ENCODE measurements at places on chromosomes 7 and 10.

DNA sequence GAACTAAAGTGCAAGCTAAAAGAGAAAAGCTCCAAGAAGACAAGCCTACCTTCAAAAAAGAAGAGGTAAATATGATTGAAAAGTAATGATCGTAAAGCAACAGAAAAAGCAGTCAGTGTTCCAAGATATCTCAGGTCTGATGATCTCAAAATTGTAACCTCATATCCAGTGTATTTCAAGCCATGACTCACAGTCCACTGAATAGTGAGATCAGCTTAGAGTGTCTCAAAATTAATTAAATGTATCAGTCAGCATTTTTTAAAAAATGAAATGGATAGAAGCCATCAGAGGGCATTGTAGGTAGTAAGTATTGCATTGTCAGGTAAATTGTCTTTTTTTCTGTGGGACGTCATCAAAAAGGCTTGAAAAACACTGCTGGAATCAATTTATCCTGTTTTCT lies 50.6 kb upstream of the AGBL3 start:
- DNase-seq: no peak

DNA sequence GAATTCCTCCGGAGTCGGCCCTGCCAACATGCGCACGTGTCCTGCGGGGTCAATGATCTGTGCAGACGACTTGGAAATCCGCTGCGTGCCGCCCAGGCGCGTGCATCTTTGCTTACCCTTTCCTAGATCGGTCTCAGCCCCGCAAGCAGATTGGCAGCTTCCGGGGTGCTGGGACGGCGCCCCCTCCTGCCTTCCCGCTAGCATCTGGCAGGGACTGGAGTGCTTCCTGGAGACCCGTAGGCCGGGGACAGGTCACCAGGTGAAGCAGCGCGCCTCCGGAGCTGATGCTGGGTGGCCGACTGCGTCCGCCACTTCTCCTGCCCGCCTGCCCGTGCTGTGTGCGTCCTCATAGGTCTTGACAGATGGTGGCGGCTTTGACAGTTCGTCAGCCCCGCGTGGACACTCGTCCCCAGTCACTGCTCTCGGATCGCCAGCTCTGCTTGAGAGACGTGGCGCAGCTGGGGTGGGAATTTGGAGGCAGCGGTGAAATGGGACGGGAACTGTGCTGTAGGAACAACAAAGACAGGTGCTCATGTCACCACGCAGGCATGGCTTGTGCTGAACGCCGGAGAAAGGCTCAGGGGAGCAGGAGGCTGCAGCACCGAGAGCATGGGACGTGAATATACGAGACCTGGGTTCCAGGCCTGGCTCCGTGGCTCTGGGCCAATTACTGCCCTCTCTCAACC lies 21.9 kb upstream of the KCNK18 start:
- no peak for DNase-seq

DNA sequence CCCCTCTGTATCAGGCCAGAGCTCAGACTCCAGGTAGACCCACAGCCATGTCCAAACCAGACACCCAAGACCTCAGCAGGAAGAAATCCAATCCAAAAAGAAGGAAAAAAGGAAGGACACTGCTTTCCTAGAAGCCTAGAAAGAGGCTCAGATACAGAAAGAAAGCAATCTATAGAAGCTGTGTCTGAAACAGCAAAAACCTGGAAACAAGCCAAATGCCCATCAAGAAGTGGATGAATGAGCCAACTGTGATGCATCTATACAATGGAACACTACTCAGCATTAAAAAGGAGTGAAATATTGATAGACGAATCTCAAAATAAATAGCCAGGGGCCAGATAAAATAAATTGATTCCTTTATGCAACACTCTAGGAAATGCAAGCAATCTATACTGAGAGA lies 31.6 kb downstream of the GRB10 start:
- no peak for DNase-seq

DNA sequence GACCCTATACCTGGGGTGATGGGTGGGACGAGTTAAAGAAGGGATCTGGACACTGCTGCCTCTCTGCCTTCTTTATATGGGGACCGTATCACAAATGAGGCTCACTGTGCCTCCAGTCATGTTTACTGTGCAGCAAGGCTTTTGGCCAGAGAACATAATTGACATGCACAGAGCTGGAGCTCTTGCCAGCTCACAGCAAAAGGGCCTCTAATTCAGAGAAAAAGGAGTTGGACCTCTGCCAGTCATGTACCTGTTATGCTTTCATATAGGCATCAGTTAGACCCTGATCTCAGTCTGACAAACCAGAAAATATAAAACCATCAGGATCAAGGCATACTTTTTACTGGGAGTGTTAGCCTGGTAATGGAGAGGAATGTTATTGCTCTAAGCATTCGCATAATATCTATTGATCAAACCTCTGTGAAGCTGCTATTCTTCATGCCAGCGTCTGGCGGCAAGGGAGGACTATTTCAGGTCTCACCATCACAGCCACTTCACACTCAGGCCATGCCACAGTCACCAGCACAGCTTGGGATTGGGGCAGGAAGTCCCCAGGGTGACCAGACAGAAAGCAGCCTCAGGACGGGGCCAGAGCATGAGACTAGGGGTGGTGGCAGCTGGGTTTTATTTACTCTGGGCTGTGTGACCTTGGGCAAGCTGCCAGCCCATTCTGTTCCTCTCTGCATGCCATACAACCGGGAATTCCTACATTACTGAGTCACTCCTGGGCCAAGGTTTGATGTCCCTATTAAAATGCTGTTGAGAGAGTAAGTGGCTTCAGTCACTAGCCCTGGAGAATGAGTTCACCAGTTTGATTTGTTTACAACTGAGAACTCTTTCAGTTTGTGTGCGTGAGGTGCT lies 90.1 kb downstream of the NPSR1 start:
- DNase-seq: no peak

DNA sequence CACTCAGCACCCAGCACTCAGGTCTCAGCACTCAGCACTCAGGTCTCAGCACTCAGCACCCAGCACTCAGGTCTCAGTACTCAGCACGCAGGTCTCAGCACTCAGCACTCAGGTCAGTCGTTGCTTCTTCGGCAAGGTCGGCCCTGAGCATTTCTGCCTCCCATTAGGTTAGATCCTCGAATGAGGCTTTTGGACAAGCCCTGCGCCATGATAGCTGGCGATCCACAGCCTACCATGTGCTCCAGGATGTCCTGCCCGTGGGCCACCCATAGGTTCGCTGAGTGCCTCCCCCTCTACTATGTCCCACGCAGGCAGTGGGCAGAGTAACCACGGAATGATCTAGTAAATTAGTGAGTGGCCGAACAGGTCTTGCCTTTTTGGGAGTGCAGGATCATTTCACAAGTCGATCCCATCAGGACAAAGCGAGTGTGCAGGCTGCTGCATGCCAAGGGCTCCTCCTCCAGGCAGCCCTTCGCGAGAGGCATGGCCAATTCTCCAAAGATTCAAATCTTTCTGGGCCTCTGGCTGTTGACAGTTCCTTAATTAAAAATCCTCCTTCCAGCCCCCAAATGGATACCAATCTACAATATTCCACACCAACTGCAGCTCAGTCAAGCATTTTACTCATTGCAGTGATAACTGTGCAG lies 206.3 kb downstream of the ADARB2 start:
- no peak for DNase-seq

GRCh38 chr7:1368184-1368681 lies 91.0 kb downstream of the MICALL2 start:
- DNase-seq: no peak

DNA sequence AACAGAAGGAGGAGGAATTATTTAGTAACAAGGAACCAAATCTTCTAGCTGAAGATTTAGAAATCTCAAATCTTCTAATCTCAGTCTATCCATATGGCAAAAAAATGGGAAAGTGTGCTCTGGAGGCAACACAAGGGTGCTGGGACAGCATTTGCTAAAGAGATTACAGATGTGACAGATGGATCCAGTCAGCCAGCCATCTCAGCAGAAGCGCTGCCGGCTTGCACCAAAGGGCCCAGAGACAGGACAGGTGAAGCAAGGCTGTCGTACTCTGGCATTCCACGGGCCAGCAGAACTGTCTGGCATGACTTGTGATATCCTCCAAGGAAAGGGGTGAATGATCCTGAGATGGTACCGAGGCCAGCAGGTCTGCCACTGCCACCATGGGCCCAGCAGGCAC lies 45.7 kb upstream of the GJD4 start:
- DNase-seq: no peak

DNA sequence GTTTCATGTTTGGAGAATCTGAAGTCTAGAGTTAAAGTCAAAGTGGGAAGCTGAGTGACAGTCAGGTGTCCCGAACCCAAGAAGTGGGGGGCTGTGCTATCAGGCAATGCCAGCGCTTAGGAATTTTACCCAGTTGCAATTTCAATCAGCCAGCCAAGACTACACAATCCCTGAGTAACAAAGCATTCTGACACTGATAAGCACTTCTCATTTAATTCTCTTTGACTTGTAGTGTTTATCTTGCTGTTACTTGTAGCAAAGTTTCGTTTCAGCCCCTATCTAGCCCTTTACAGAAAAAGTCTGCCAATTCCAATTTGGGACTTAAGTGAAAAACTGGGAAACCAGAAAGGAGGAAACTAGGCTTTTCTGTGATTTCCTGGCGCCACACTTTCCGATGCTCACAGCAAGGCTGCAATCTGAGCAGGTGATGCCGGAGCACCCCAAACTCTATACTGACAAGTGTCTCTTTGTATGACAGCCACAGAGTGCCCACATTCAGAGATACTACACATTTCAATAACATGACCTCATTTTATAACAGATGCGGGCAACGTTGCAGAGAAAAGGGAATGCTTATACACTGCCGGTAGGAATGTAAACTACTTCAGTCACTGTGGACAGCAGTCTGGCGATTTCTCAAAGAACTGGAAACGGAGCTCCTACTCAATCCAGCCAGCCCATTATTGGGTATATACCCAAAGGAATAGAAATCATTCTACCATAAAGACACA lies 61.0 kb downstream of the ITIH5 start:
- no peak for DNase-seq

Measured in NT2/D1 (cell line).